ENCODE measurements at places on chromosomes 11 and 22.

DNA sequence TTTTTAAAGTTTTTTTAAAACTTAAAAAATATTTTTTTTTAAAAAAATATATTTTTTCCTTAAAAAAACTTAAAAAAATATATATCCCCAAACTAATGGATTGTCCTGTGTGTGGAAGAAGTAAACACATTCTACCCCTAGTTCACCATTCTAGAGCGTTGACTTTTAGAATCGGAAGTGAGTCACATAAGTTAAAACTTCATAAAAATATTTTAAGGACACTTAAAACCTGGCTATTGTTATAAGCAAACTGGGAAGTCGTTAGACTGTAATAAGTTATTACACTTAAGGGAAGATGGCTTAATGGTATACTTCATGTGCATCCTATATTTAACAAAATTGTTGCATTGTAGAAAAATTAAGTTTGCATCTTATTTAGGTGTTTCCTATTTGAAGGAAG lies 21.1 kb downstream of the FAM118B start:
- DNase-seq: no peak

- no peak for DNase-seq
These were observed 45.6 kb downstream of the OR2AT4 start for GRCh38 chr11:75051043-75051442.

DNA sequence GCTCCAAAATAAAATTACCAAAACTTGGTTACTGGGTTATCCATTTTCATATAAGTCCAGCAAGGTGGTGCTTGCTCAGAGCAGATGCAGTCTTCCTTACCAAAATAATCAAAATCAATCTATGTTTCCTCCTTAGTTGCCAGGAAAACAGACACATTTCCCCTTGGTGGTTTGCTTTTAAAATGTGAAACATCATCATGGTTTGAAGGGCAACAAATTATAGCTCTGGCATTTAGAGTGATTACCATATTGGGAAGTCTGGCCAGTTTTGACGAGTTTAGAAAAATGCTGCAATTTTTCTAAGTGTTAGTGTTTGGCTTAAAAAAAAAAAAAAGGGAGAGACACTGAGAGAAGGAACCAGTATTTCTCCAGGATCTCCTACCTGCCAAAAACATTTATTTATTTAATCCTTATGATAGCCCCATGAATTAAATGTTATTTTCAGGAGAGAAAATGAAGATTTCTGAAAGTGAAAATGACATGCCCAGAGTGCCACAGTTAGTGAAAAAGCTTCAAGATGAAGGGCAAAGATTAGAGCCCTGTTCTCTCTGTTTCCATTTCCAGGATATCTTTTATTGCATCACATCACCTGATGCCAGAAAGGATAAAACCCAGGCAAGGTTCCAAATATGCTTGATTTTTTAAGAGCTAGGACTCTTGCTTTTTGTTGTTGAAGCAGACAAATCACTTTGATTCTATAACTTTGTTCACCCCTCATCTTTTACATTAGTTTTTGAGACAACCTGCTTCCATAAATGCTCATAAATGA lies 29.6 kb upstream of the TBCEL start:
- no peak for DNase-seq

- no peak for DNase-seq
These were observed 303.4 kb downstream of the FAT3 start for GRCh38 chr11:92528001-92528400.

DNA sequence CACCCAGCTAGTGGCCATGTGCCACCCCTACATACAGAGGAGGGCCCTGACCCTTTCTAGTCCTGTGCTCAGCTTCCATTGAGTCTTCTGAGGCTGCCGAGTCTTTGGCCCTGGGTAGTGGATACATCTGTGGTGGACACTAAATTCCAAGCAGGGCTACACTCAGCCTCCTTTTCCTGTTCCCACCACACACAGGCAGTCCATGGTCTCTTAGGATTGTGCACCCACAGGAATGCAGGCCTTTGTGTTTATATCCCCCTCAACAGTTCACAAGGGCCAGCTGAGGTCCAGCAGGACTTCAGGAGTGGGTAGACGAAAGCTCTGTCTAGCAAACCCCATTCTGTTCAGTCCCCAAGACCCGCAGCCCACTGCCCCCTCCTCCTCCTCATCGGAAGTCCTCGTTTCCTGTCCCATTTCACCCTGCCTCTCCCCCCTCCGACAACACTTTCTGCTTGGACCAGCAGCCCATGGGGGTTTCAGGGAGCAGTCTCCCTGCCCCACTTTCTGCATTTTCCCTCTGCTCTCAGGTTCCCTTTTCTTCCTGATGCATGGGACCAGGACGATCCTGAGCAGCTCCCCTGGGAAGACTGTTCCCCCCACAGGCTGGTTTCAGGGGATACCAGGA lies 91.8 kb downstream of the SWAP70 start:
- no peak for DNase-seq

GRCh38 chr11:81026032-81026431 lies 1585.2 kb upstream of the TENM4 start:
- no peak for DNase-seq

DNA sequence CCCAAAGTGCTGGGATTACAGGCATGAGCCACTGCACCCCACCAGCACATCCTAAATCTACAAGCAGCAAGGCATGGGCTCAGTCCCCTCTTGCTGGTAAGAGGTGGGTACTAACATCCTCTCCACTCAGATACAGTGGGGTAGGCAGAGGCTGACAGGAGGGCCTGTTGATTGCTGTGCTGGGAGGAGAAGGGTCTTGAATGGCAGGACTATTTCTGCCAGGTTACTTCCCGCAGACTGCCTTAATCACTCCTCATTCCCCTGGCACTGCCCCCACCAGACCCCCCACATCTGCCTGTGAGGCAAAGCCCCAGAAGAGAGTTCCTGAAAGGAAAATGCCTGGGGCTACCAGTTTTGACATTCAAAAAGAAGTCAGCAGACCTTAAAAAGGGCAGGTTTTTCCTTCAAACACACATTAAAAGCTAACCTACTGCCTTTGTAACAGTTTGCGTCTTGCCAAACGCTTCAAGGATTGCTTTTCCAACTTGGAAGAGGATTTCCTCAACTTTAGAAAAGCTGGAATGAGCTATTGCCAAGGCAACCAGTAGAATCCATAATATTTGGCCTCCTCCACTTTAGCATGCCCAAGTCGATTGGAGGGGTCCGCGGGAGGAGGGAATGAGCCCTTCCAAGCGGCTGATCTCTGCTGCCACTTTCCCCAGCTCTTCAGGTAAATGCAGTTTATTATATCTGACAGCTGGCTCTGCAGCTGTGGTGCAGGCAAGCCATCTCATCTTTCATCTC lies 62.0 kb downstream of the FDX1 start:
- DNase-seq: no peak

- DNase-seq: no peak
These were observed 772 bp downstream of the GRAP2 start for GRCh38 chr22:39901565-39902146.

DNA sequence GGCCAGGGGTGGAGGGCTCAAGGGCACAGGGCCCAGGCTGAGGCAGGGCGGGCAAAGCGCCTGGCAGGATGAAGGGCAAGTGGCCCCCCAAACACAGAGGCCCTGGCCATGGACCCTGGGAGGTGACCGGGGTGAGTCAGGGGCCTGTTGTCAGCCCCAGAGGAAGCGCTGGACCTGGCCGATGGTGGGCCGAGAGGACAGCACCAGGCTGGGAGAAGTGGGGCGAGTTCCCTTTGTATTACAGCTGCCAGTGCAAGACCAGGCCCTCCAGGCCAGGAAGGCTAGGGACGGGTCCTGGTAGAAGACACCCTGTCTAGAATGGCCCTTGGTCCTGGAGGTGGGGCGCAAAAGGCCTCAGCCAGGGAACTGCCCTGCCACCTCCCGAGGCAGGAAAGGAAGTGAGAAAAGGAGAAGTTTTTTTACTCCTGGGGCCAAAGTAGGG lies 12.8 kb downstream of the CXCR5 start:
- no peak for DNase-seq

GRCh38 chr11:110966131-110966530 lies 253.9 kb upstream of the ARHGAP20 start:
- no peak for DNase-seq

DNA sequence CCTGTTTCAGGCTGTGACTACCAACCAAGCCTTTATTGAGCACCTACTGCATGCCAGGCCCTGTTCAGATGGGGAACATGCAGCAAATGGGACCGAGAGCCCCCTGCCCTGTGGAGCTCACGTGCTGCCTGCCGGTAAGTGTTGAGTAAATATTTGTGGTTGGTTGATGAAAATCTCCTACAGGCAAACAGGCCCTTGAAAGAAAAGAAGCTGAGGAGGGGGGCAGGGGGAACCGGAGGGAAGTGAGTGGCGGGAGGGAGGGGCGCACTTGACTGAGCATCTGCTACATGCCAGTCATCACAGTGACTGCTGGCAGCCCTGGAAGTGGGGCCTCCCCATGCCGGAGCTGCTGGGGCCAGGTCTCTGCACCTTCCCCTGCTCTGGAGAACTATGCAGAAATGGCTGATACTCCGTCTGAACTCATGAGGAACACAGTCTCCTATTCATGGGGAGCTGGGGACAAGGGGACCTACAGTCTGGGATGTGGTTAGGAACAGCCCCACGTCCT lies 34.2 kb downstream of the MACROD1 start:
- no peak for DNase-seq

DNA sequence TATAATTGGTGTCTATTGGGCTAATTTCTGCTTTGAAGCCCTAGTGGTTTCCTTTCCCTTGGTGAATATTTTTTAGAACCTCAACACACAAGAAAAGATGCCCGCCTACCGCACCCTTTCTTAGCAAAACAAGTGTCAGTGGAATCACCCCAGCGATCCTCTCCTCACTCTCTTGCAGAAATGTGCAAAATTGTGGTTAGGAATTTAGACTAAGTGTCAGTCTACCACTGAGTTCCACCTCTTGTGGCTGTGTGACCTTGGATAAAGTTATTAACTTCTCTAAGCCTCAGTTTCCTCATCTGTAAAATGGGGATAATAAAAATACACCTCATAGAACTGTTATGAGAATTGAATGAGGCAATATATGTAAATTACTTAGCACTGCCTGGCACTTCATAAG lies 5.3 kb upstream of the JAML start:
- peak; percentile 58 for DNase-seq

GRCh38 chr11:17525570-17525969 lies 18.6 kb downstream of the USH1C start:
- DNase-seq: no peak

DNA sequence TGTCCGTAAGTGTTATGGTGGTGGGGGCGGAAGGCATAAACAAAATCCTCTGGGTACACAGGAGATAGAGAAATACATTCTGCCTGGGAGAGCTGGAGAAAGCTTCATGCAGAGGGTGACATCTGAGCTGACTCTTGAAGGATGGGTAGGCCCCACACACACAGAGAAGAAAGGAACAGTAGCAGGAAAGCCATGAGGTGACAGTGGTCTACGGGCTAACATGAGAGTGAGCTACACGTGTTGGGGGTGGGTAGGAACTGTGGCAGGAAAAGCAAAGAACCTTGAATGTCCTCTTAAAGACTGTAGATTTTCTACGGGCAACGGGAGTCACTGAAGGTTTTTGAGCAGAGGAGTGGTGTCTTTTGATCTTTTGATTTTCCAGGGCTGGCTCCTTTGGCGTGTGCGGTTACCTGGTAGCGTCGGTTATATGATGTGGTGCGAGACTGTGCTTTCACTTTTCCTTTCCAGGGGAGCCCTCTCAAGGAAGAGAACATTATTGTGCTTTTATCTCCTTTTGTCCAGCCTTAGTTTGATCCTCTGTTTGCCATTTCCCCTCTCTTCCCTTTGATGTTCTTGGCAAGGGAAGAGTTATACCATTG lies 39.7 kb downstream of the ADAMTS8 start:
- no peak for DNase-seq

DNA sequence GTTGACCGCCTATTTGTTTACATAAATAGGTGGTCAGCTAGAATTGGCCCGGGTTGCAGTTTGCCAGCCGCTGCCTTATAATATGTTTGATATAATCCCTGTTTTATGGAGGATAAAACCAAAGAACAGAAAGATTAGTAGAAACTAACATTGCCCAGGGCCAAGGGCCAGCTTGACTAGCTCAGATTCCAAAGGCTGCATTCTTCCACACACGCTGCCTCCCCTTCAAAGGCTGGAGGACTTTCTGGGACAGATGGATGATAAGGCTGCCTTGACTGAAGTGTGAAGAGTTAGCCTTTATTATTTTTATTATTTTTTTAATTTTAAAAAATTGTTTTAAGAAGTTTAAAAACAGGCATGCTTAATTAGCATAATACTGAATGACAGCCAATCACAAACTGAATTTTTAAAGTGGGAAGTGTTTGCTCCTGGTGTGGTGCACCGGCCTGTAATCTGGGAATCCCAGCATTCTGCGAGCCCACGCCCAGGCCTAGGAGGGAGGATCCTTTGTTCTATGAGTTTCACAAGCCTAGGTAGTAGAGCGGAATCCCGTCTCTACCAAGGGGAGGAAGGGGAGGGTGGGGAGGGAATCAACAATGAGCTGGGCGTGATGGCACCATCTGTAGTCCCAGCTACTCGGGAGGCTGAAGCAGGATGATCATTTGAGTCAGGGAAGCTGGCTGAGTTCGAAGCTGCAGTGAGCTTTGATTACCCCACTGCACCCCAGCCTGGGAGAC lies 114.9 kb downstream of the NAV2 start:
- DNase-seq: no peak

GRCh38 chr11:113806406-113806805 lies 26.8 kb downstream of the CLDN25 start:
- no peak for DNase-seq

DNA sequence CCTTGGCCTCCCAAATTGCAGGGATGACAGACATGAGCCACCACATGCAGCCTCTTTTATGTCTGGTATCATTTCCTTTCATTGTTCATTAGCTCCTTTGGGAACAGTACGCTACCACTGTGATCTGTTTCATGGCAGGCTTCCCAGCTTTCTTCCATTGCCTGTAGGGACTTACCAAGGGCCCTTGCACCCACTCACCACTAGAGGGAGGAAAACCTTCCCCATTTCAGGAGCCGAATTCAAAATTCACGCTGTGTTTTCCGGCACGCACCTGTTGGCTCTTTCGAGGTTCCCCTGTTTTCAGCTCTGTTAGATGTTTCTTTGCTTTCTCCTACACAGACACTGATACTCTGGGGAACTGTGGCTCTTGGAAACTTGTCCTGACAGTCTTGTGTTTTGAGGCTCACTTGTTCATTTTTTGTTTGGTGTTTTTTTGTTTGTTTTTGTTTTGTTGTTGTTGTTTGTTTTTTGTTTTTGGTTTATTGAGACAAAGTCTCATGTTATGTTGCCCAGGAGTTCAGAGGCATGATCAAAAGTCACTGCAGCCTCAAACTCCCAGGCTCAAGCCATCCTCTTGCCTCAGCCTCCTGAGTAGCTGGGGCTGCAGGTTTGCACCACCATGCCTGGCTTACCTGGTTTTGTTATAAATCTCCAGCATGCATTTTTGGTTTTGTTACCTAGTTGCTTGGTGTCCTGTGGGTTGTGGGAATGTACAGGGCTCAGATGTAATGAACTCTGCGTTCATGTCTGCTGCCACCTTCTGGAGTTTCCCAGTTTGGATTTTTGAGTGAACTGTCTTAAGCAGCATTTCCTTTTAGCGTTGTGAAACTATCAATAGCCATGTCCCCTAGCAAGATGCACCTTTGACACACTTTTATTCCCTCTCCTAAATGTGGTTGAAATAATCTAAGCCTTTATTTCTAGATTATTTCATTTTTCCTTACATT lies 2.3 kb downstream of the KRTAP5-11 start:
- DNase-seq: no peak
